ENCODE measurements at places on chromosomes 12 and 14. TPM values are rescaled to one million over a fixed set of nuclear protein-coding genes. Genes with fewer than 3 reads are reported as not detected.

DNA sequence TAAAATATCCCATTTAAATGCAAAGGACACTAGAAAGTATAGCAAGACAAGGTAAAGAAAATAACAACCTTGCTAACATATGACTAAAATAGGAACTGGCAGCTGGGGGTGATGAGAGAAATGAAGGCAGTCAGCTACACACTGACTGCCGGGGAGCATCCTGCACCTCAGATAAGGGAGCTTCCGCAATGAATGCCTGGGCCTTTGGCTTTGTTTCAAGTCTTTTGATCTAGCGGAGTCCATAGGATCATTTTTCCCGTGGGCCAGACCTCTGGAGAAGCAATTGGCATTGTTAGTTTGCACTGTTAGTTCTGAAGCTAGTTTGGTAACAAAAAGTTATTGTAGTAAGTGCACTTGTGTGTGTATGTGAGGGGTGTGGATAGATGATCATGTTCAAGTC lies 639.9 kb downstream of the DIO2 start:
- no peak overlapping the region for H3K4me3 ChIP-seq
- no peak for DNase-seq
- H3K4me1 ChIP-seq, result no peaks in the 10 kb centered on the region
- no peak overlapping the region for H3K27ac ChIP-seq
- H3K36me3 ChIP-seq, result no peaks in the 10 kb centered on the region

GRCh38 chr12:123621101-123621500 lies 12.4 kb downstream of the EIF2B1 start:
- no peak overlapping the region for H3K27ac ChIP-seq
- no peak for DNase-seq
- no peaks in the 10 kb centered on the region for H3K4me1 ChIP-seq
- H3K4me3 ChIP-seq, result no peak overlapping the region
- H3K36me3 ChIP-seq, result peaks cover 8% of the 10 kb centered on the region

GRCh38 chr14:85572845-85573244 lies 42.9 kb downstream of the FLRT2 start:
- H3K4me1 ChIP-seq, result no peaks in the 10 kb centered on the region
- no peaks in the 10 kb centered on the region for H3K36me3 ChIP-seq
- no peak overlapping the region for H3K4me3 ChIP-seq
- H3K27ac ChIP-seq, result no peak overlapping the region
- no peaks in the 10 kb centered on the region for H3K27me3 ChIP-seq

GRCh38 chr14:87613881-87614280 lies 379.1 kb downstream of the GALC start:
- DNase-seq, result no peak
- H3K36me3 ChIP-seq, result no peaks in the 10 kb centered on the region
- H3K4me3 ChIP-seq, result no peak overlapping the region
- H3K4me1 ChIP-seq, result no peaks in the 10 kb centered on the region

GRCh38 chr12:61272441-61272840 lies 987.8 kb upstream of the USP15 start:
- H3K4me3 ChIP-seq, result no peak overlapping the region
- H3K27ac ChIP-seq, result no peak overlapping the region
- H3K4me1 ChIP-seq, result no peaks in the 10 kb centered on the region
- no peak for DNase-seq

GRCh38 chr14:36238666-36239363 lies 62.3 kb upstream of the PTCSC3 start:
- H3K4me1 ChIP-seq, result no peaks in the 10 kb centered on the region
- no peak overlapping the region for H3K27ac ChIP-seq
- DNase-seq, result no peak

- no peak overlapping the region for H3K4me3 ChIP-seq
- no peaks in the 10 kb centered on the region for H3K27me3 ChIP-seq
- DNase-seq, result no peak
These were observed 80.9 kb upstream of the TRAF3 start for GRCh38 chr14:102696332-102696731.

GRCh38 chr12:91965781-91966180 lies 179.9 kb downstream of the BTG1 start:
- H3K4me1 ChIP-seq, result no peaks in the 10 kb centered on the region
- H3K36me3 ChIP-seq, result no peaks in the 10 kb centered on the region
- DNase-seq, result no peak
- H3K27me3 ChIP-seq, result no peaks in the 10 kb centered on the region

- H3K27ac ChIP-seq, result no peak overlapping the region
- H3K36me3 ChIP-seq, result no peaks in the 10 kb centered on the region
- H3K4me3 ChIP-seq, result no peak overlapping the region
- H3K4me1 ChIP-seq, result no peaks in the 10 kb centered on the region
- DNase-seq, result no peak
These were observed 89.5 kb upstream of the HOXC13 start for GRCh38 chr12:53849113-53849512.

DNA sequence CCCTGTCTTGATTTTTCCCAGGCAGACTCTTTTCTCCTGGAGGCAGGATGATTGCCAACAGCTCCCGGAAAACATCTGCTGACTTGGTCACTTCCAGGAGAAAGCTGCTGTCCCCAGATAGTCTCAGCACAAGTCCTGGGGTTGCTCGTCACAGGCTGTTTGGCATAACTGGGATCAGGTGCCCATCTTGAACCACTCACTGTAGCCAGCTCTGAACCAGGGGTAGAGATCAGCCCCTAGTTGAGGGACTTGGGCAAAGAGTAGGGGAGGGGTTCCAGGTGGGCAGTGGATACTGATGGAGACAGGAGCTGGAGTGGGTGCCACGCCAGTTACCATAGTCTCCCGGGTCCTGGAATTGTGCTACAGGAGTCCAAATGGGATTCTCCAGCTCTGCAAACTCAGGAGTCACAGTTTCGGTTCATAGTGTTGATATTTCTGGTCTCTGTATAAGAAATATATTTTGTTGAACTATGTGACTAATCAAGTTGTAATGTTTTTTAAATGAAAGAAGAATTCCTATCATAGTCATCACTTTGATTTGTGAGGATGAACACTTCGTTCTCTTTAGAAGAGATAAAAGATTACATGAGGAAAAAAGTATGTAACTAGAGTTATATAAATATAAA lies 1154.5 kb downstream of the AACS start:
- no peak overlapping the region for H3K4me3 ChIP-seq
- no peaks in the 10 kb centered on the region for H3K36me3 ChIP-seq
- DNase-seq, result no peak
- H3K27ac ChIP-seq, result no peak overlapping the region
- H3K27me3 ChIP-seq, result no peaks in the 10 kb centered on the region
- no peaks in the 10 kb centered on the region for H3K4me1 ChIP-seq

GRCh38 chr12:101407049-101407435 lies 530 bp downstream of the ARL1 start:
- DNase-seq, result no peak
- no peaks in the 10 kb centered on the region for H3K27me3 ChIP-seq
- H3K27ac ChIP-seq, result peak overlapping the region; percentile 93
- peaks cover 7% of the 10 kb centered on the region for H3K36me3 ChIP-seq
- H3K4me1 ChIP-seq, result peaks cover 13% of the 10 kb centered on the region

GRCh38 chr12:107322063-107322462 lies 228.7 kb upstream of the CRY1 start:
- H3K4me3 ChIP-seq, result peak overlapping the region; percentile 73
- H3K27me3 ChIP-seq, result peaks cover 66% of the 10 kb centered on the region
- no peak overlapping the region for H3K27ac ChIP-seq
- peaks cover 48% of the 10 kb centered on the region for H3K4me1 ChIP-seq
- no peaks in the 10 kb centered on the region for H3K36me3 ChIP-seq
- no peak for DNase-seq

DNA sequence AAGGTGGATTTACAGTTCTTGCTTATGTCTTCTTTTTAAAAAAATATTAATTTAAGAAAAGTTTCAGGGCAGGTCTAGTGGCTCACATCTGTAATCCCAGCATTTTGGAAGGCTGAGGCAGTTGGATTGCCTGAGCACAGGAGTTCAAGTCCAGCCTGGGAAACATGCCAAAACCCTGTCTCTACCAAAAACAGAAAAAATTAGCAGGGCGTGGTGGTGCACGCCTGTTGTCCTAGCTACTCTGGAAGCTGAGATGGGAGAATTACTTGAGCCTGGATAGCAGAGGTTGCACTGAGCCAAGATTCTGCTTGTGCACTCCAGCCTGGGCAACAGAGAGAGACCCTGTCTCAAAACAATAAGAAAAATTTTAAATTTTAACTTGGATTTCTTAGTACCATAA lies 5.4 kb upstream of the TAS2R46 start:
- no peak overlapping the region for H3K4me3 ChIP-seq
- no peak overlapping the region for H3K27ac ChIP-seq
- no peaks in the 10 kb centered on the region for H3K36me3 ChIP-seq

GRCh38 chr12:905261-906031 lies 44.0 kb downstream of the RAD52 start:
- no peaks in the 10 kb centered on the region for H3K4me1 ChIP-seq
- H3K4me3 ChIP-seq, result no peak overlapping the region
- peaks cover 100% of the 10 kb centered on the region for H3K36me3 ChIP-seq
- no peaks in the 10 kb centered on the region for H3K27me3 ChIP-seq
- no peak overlapping the region for H3K27ac ChIP-seq

- peaks cover 61% of the 10 kb centered on the region for H3K4me1 ChIP-seq
- DNase-seq, result no peak
- H3K36me3 ChIP-seq, result peaks cover 51% of the 10 kb centered on the region
- H3K27ac ChIP-seq, result no peak overlapping the region
These were observed 46.4 kb downstream of the TCHP start for GRCh38 chr12:109946505-109946904.

GRCh38 chr14:64614805-64615391 lies 65.1 kb downstream of the PPP1R36 start:
- peak overlapping the region; percentile 36 for H3K27ac ChIP-seq
- no peak overlapping the region for H3K4me3 ChIP-seq
- no peak for DNase-seq
- H3K4me1 ChIP-seq, result peaks cover 4% of the 10 kb centered on the region

DNA sequence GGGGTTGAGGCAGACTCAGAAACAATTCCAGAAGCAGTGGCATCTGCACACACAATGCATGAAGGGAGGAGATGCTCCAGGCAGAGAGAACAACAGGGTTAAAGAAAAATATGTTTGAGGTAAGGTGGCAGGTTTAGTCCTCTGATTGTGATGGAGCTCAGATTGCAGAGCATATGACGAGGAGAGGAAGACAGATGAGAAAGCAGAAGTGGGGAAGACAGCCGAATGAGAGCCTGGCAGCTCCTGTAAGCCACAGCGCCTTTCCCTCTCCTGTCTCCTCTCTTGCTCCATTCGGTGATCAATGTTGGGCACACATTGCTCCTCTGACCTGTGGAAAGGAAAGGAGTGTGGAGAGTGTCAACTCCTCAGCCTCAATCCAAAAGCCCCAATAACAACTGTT lies 372.2 kb downstream of the GXYLT1 start:
- no peaks in the 10 kb centered on the region for H3K4me1 ChIP-seq
- H3K4me3 ChIP-seq, result no peak overlapping the region
- no peak for DNase-seq

DNA sequence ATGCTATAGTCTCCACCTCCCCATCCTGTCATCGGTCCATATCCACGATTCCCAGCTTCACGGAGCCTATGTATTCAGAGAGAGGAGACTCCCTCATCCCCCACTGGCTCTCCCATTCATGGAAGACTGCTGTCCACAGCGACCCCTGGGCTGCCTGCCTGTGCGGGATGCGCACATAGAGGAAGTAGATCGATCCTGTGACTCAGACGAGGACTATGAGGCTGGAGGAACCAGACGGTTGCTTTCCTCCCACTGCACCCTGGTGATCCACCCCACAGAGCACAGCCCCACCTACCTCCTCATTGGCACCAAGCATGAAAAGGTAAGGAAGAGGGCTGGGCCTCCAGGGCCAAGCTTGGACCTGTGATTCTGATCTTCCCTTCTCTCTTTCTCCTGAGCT lies 24.4 kb downstream of the PIGH start:
- H3K36me3 ChIP-seq, result no peaks in the 10 kb centered on the region
- H3K4me1 ChIP-seq, result no peaks in the 10 kb centered on the region
- peak; percentile 65 for DNase-seq
- no peak overlapping the region for H3K4me3 ChIP-seq

GRCh38 chr14:21133901-21134300 lies 22.0 kb downstream of the OR5AU1 start:
- H3K27me3 ChIP-seq, result no peaks in the 10 kb centered on the region
- H3K4me1 ChIP-seq, result no peaks in the 10 kb centered on the region
- no peak overlapping the region for H3K4me3 ChIP-seq
- H3K36me3 ChIP-seq, result no peaks in the 10 kb centered on the region
- DNase-seq, result no peak

DNA sequence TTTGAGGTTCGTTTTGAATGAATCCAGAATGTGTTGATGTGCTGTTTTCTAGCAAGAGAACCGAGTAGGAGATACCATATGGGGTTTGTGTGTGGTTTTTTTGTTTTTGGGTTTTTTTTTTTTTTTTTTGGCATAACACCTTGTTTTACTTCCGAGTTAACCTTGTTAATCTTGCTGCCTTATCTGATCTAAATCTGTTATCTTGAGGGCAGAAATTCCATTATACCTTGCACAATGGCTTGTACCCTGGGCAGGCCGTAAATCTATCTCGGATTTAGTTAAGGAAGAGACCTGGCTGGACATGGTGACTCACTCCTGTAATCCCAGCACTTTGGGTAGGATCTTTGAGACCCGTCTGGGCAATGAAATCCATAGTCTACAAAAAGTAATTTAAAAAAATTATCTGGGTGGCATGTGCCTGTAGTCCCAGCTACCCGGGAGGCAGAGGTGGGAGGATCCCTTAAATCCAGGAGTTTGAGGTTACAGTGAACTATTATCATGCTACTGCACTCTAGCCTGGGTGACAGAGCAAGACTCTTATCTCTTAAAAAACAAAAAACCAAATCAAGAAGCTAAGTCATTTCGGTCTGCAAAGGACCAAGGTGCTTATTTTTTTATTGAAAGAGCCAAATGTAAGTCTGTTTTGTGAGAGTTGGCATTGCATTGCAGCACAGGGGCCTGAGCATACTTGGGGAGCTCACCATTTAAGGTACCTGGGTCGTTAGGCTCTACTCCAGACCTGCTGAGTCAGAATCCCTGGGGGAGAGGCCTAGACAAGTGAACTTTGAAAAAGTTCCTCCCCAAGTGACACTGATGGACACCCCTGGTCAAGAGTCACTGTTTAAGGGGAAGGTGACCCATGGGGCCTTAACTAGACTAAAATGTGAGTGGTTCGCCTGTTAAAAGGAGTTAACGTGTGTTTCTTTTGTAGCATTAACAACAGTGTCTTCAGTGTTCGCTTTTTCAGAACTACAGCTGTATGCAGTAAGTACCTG lies 6.7 kb downstream of the DLST start:
- H3K27me3 ChIP-seq, result no peaks in the 10 kb centered on the region
- H3K4me1 ChIP-seq, result peaks cover 67% of the 10 kb centered on the region
- no peak overlapping the region for H3K27ac ChIP-seq
- no peak overlapping the region for H3K4me3 ChIP-seq
- no peak for DNase-seq

GRCh38 chr12:116950628-116951325 lies 40.0 kb downstream of the FBXW8 start:
- no peak overlapping the region for H3K27ac ChIP-seq
- no peak overlapping the region for H3K4me3 ChIP-seq
- DNase-seq, result no peak
- peaks cover 55% of the 10 kb centered on the region for H3K36me3 ChIP-seq

C14orf39 gene
- not detected for total RNA-seq

RFLNA gene
- total RNA-seq, result not detected

SLC39A2 gene
- not detected for total RNA-seq

DAAM1 gene
- total RNA-seq, result 37.5 TPM
